LHCN-M2 (cell line): ENCODE measurements at places on chromosomes 6 and 20. TPM values are rescaled to one million over a fixed set of nuclear protein-coding genes. Genes with fewer than 3 reads are reported as not detected.
A peak's percentile ranks its signal among the peaks of the same experiment; 100 is the strongest.

DNA sequence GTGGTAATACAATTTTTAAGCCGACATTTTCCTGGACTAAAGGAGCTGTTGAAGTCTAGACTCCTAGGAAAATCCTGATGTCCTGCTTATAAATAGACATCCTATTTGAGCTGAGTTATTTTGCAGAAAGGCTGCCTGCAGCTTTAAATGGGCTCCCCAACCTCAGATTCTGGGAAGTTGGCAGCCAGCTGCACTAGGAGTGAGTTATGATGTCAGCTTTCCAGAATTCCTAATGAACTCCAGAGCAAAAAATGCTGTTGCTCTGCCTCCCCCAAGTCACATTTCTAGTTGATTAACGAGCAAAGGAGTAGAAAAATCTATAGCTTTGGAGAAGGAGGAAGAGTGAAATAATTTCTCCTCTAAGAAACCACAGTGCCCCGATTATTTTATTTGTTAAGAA lies 346.3 kb upstream of the SULF2 start:
- DNase-seq, result no peak

DNA sequence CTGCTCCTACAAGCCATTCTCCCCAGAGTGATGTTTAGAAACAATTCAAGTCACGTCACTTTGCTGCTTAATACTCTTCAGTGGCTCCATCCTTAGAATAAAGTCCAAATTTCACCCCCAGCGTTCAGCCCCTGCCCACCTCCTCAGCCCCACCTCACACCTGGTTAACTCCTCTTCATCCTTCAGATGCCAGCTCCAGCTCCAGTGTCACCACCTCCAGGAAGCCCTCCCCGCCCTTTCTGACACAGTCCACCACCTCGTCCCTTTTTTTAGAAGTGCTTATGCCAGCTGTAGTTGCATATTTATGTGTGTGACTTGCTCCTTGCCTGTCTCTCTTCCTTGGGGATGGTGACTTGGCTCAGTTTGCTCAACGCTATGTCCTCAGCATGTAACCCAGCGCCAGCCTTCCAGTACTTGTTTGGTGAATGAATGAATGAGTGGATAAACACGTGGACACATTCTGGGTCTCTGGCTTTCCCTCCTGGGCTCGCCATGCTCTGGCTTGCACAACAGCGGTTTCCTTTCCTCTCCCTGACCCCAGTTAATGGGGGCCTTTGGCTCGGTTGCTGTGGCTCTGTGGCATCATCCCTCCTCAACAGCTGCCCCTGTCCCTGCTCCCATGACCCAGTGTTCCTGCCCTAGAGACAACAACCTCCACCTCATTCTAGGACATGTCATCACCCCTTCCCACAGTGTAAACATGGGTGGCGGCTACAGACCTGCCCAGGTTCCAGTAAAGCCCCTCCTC lies 3.7 kb upstream of the IP6K3 start:
- DNase-seq, result peak; percentile 94

Gene FOXS1
- not detected in 2 replicates for total RNA-seq

DNA sequence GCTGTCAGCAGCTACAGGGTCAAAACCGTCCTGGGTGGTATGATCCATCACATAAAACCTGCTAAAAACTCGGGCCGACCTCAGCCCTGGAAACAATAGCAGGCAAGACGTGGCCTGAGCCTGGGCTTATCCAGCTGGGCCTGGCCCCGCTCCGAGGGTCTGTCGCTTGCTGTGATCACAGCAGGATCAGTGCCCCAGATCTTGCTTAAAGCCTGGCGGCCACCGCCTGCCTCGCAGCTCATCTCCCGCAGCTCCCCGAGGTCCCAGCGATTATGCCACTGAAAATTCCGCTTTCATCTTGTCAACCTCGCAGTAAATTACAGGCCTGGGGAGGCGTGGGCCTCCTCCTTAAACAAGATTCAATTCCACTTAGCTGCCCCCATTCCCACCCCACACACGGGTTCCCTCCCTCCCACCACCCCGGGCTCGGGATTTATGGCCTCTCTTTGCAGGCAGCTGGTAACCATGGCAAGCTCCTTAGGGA lies 40.1 kb downstream of the CDH22 start:
- DNase-seq, result no peak

Gene PTCHD4
- total RNA-seq, result 21.0 and 23.6 TPM in 2 replicates

GRCh38 chr20:63363981-63364561 lies 2.9 kb upstream of the CHRNA4 start:
- DNase-seq, result no peak

Gene MBOAT1
- total RNA-seq, result 3.3 and 3.8 TPM in 2 replicates

DNA sequence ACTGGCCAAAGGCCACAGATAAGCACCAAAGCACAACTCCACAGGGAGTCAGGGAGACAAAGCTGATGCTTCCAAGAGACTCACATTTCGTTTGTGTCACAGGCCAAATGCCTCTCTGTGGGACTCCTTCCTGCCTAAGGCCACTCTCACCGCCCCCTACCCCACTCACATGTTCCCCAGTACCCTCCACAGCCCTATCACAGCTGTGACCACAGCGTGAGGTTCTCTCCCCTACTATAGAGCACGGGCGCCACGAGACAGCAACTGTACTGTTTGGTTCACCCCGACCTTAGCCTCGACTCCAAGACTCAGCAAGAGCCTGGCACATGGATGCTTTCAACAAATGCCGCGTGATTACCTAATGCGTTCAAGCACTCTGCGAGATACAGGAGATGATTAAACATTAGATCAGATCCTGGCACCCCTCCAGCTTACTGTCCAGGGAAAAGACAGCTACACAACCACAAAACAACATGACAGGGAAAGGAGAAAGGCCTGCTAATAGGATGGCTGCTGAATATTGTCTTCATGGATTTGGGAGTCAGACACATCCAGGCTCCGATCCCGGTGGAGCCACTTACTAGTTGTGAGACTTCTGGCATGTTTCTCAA lies 105.5 kb downstream of the AGPAT4 start:
- DNase-seq, result peak; percentile 99

GRCh38 chr20:19609642-19610223 lies 148.3 kb upstream of the RIN2 start:
- peak; percentile 15 for DNase-seq

Gene SCGN
- total RNA-seq, result 0.19 and 0.23 TPM in 2 replicates

Gene GSTA2
- not detected in 2 replicates for total RNA-seq

- no peak for DNase-seq
These were observed 126.3 kb downstream of the CARMIL1 start for GRCh38 chr6:25405442-25405841.

DNA sequence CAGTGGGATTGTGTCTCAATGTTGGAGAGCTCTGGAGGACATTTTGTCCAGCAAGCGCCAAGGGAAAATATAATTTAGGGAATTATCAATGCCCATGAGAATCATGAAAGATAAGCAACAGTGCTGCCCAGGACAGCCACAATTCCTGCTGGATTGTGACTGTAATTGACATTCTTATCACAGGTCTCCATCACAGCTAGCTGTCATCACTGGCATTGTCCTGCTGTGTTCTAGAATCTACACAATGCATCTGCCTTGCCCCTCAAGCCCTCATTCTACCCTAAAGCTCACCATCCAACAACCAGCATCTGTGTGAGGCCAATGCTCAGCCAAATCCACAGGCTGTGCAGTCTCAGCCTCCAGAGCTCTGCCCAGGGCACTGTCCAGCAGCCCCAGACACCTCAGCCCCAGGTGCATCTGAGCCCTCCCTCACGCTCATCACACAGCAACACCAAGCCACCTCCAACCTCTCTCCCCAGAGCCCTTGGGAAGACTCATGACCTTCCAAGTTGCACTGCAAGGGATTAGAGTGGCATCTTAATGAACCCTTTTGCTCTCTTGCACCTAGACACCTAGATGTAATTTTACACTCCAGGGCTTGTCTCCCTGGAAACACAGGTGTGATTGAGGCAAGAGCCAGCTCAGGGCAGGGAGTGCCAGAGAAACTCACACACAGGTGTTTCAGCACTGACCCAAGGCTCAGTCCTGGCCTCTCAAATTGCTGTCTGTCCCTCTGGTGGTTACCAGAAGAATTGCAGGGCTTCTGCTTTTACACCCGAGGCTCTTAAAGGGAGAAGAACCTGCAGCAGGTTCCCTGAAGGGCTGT lies 85.2 kb upstream of the PHACTR3 start:
- DNase-seq, result peak; percentile 18

- DNase-seq, result no peak
These were observed 592.3 kb downstream of the PKHD1 start for GRCh38 chr6:51495096-51495495.

- DNase-seq, result no peak
These were observed 4.2 kb downstream of the SASH1 start for GRCh38 chr6:148346681-148347440.

DNA sequence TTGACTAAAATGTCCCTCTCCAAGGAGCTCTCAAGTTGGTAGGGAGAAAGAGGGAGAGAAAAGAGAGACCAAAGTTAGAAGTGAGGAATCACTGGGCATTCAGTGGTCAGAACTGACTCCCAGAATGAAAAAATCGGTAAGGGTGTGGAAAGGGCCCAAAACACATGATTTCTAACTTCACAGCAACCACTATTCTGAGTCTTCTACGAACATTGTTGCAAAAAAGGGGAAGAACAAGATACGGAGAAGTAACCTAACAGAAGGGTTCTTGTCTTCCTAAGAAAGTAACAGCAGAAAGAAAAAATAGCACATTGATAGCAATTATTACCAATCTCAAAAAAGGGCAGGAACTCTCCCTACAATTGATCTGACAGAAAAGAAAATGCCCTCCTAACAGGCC lies 65.6 kb downstream of the ATP9A start:
- no peak for DNase-seq

DNA sequence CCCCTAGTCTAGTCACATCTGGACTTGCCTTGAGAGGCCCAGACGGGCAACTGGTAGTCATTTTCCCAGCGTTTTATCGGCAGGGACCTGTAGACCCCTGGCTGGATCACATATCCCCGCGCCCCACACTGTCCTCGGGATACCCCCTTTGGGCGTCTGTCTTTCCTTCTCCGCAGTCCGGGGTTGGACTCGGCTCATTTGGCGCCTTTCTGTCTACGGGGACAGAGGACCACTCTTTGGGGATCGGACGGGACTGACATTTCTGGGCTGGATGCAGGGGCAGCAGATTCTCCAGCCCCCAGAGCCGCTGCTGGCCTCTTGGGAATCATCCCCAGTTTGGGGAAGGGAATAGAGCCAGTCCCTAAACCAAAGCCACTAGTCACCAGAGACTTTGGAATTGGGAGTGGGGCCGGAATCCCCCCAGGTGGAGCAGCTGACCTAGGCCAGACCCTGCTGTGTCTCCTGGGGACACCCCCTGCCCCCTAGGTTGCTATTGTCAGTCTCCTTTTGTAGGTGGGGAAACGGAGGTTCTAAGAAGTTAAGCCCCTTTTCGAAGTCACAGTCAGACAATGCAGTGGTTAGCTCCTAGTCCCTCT lies 734 bp downstream of the FAM110A start:
- no peak for DNase-seq

Gene CABLES2
- total RNA-seq, result 7.0 and 7.2 TPM in 2 replicates

Gene SCP2D1
- not detected in 2 replicates for total RNA-seq

Gene ZNF391
- total RNA-seq, result 0.57 and 1.3 TPM in 2 replicates

GRCh38 chr6:109449064-109449794 lies 6.3 kb downstream of the MICAL1 start:
- no peak for DNase-seq

DNA sequence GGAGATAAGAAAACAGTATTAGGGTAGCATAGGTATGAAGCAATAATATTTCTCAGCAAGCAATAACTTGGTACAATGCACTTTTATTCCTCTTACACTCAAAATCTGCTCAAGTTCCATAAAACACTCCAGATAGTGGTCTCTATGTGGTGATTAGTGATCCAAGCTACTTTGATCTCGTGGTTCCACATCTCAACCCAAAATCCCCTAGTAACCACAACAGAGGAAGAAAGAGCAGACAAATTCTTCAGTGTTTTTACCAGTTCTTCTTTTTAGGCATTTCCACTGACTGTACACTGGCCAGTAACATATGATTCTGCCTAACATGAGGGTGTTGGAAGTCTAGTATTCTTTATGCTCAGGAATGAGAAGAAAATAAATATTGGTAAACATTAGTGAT lies 309.0 kb upstream of the PTCHD4 start:
- DNase-seq, result no peak

DNA sequence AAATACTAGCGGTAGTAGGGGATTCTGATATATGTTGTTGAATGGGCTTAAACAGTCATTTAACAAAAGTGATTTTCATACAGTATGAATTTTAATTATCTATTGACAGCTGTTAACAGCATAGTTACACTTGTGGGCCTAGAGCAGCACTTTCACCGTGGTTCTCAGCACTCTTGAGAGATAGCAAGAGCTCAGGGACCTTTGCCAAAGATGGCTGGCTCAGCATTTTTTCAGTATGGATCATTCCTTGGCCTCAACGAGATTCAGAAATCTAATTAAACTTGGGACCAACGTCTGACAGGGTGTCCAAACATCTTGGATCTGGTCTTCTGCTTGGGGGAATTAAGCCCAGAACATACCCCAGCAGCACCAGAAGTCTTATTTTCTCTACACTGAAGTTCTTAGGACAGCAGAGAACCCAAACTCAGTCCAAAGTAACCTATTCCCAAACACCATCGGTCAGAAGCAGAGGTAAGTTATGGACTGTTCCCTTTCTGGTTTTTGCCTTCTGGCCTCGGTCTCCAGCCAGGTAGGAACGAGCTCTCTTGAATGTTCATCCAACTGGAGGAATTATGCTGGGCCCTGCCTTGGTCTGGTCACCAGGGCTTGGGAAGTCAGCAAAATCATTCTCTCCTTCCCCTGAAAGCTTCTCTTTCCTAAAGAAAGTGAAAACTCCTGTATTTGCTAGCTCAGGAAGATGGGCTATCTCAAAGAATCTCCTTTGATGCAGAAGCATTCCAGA lies 25.7 kb downstream of the PRPH2 start:
- DNase-seq, result no peak

DNA sequence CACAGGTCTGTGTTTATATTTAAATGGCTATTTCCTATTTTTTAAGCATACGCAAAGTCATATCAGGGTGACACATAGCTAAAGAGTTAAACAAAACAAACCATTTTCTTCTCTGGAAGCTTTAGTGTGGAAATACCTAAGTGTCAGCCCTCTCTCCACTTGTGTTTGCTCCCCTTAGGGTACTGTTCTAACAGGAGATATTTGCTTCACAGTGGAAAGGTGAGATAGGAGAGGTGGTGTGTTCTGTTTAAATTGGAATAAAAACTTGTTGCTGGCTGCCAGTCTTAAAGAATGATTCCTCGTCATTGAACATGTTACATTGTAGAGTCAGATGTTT lies 18.9 kb downstream of the PHACTR2 start:
- no peak for DNase-seq

GRCh38 chr6:31530659-31531058 lies 1.9 kb downstream of the MCCD1 start:
- no peak for DNase-seq

Gene BPIFB4
- not detected in 2 replicates for total RNA-seq

Gene NR2E1
- total RNA-seq, result not detected in 2 replicates

Gene ENPP1
- total RNA-seq, result 24.8 and 26.5 TPM in 2 replicates

- no peak for DNase-seq
These were observed 494.6 kb upstream of the ID4 start for GRCh38 chr6:19342616-19343015.

DNA sequence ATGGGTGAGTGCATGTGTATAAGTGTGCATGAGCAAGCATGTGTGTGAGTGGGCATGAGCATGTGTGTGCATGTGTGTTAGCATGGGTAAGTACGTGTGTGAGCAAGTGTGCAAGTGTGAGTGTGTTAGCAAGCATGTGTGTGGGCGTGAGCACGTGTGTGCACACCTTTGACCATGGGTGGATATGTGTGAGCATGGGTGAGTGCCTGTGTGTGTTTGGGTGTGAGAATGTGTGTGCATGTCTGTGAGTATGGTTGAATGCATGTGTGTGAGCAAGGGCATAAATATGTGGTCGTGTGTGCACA lies 84.6 kb downstream of the DLL1 start:
- DNase-seq, result no peak
